Right atrium auricular region (tissue), 2 donors: ENCODE measurements at places on chromosomes 7 and 10. TPM values are rescaled to one million over a fixed set of nuclear protein-coding genes. Genes with fewer than 3 reads are reported as not detected.

DNA sequence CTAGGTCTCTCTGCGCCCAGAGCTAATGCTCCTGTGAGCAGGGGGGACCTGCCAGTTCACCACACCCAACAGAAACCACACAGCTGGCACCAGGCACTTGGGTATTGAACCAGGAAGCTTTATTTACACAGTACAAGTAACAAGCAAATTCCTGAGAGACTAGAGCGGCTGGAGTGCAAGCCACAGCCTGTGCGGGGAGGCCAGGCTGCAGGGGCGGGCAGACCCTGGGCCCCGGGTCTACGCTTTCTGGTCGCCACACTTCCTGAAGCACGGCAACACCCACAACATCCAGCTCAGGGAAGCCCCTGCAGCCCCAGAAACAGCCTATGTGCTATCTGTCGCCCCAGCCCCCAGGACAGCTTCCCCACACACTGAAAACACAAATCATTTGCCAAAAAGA, 125.0 kb downstream of the FAM53B start:
- DNase-seq: no peak
- H3K27me3 ChIP-seq: no peaks in the 10 kb centered on the region
- H3K36me3 ChIP-seq: peaks cover 12% of the 10 kb centered on the region
- H3K4me3 ChIP-seq: no peak overlapping the region
- H3K27ac ChIP-seq: no peak overlapping the region

- H3K27me3 ChIP-seq: no peaks in the 10 kb centered on the region
- DNase-seq: no peak
- no peak overlapping the region for H3K4me3 ChIP-seq
- no peak overlapping the region for H3K27ac ChIP-seq
These were observed 209.0 kb upstream of the FZD1 start for GRCh38 chr7:91055219-91055618.

GRCh38 chr10:130882906-130883305, 428.6 kb downstream of the TCERG1L start:
- H3K4me3 ChIP-seq: no peak overlapping the region
- H3K27ac ChIP-seq: no peak overlapping the region
- no peaks in the 10 kb centered on the region for H3K36me3 ChIP-seq

- H3K27ac ChIP-seq: peak overlapping the region; percentile 48
- no peaks in the 10 kb centered on the region for H3K4me1 ChIP-seq
- DNase-seq: no peak
- H3K36me3 ChIP-seq: no peaks in the 10 kb centered on the region
- no peak overlapping the region for H3K4me3 ChIP-seq
These were observed 23.3 kb downstream of the PLCE1 start for GRCh38 chr10:94016727-94017714.

DNA sequence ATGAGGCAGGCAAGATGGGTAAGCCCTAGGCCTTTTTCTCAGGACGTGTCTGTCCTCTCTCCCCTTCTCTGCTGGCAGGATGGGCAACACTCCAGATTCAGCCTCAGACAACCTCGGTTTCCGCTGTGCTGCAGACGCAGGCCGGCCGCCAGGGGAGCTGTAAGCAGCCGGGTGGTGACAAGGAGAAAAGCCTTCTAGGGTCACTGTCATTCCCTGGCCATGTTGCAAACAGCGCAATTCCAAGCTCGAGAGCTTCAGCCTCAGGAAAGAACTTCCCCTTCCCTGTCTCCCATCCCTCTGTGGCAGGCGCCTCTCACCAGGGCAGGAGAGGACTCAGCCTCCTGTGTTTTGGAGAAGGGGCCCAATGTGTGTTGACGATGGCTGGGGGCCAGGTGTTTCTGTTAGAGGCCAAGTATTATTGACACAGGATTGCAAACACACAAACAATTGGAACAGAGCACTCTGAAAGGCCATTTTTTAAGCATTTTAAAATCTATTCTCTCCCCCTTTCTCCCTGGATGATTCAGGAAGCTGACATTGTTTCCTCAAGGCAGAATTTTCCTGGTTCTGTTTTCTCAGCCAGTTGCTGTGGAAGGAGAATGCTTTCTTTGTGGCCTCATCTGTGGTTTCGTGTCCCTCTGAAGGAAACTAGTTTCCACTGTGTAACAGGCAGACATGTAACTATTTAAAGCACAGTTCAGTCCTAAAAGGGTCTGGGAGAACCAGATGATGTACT, 13.1 kb downstream of the PHKG1 start:
- H3K36me3 ChIP-seq: peaks cover 31% of the 10 kb centered on the region
- H3K4me3 ChIP-seq: no peak overlapping the region
- H3K4me1 ChIP-seq: no peaks in the 10 kb centered on the region

- H3K4me3 ChIP-seq: no peak overlapping the region
- no peaks in the 10 kb centered on the region for H3K4me1 ChIP-seq
- H3K36me3 ChIP-seq: no peaks in the 10 kb centered on the region
- peak; percentile 72 for DNase-seq
- no peaks in the 10 kb centered on the region for H3K27me3 ChIP-seq
- H3K27ac ChIP-seq: no peak overlapping the region
These were observed 183.1 kb downstream of the TAX1BP1 start for GRCh38 chr7:27922907-27923641.

LDB3 gene
- total RNA-seq: 908 TPM

ZNF503 gene
- total RNA-seq: 9.8 TPM

STX1A gene
- 2.6 TPM for total RNA-seq
